Muscle of leg (tissue), 16 donors: ENCODE measurements at places on chromosomes 1 and 21. TPM values are rescaled to one million over a fixed set of nuclear protein-coding genes. Genes with fewer than 3 reads are reported as not detected.

Gene LIPI
- polyA plus RNA-seq: 0.13 TPM

DNA sequence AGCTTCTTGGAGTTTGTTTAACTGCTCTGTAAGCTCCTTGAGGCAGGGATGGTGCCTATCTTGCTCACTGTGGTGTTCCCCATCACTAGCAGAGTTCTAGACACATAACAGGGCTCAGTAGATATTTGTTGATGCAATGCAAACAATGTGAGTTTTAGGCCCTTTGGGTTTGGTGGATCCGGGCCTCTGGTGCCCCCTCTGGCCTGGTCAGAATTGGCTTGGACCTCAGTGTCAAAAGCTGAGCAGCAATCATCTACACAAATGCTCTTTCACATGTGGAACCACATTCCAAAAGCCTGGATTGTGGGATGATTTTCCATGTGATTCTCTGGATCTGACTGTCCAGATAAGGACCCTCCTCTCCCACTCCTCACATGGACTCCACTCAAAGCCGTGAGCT, 53.4 kb upstream of the BCAR3 start:
- no peak for DNase-seq

Gene NHLH2
- polyA plus RNA-seq: not detected

Gene SLC35E2B
- 34.8 TPM for polyA plus RNA-seq

Gene UBXN10
- polyA plus RNA-seq: 0.28 TPM

GRCh38 chr1:219209578-219209977, 35.9 kb downstream of the LYPLAL1 start:
- DNase-seq: no peak

DNA sequence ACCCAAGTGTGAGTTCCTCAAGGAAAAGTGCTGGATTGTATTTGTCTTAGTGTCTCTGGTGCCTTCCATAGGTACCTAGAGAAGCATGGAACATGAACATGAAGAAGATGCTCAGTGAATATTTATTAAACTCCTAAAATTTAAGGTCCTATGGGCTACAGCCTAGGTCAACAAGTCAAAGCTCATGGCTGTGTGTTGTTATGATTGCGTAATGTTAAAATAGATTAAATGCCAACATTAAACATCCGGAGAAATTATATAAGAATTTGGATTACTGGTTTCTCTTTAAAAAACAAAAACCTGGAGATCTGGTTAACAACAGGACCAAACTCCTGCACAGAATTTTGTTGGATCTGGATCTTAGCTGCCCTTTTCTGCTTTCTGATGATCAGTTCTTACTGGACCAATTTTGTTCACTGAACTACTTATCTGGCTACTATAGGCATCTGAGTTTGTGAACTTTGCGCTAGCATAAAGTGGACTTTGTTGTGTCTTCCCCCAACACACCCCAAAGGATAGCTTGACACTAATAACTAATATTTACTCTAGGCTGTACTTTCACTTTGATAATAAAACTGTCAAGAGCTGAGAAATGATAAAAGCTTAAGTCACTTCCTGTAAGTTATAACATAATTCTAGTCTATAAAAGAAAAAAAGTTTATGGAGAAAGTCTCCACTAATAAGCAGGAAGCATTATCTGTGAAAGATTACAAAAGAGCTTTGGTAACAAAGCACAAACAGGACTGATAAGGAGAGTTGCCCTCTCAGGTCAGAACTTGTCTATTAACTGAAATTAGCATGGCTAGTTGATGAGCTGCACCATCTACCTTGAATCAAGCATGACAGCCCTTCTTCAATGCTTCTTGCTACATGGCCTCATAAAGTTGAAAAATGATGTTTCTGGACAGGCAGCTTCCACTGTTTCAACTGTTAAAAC, 20.7 kb downstream of the F5 start:
- DNase-seq: no peak

Gene LCE1F
- polyA plus RNA-seq: not detected

DNA sequence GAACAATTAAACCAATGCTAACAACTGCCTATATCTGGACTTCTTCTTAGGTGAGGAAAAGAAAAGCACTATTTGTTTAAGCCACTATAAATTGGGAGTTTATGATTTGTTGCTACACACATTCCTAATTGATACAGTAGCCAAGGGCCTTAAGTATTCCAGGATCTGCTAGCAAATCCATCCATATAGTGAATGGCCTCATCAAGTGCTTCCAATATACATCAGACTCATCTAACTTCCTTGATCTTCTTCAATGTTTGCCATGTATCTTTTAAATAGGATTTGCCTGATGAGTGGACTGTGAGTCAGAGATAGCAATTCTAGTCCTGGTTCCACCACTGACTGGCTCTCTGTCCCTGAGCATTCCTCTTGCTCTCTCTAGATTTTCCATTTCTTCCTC, 430.2 kb downstream of the OMA1 start:
- no peak for DNase-seq

DNA sequence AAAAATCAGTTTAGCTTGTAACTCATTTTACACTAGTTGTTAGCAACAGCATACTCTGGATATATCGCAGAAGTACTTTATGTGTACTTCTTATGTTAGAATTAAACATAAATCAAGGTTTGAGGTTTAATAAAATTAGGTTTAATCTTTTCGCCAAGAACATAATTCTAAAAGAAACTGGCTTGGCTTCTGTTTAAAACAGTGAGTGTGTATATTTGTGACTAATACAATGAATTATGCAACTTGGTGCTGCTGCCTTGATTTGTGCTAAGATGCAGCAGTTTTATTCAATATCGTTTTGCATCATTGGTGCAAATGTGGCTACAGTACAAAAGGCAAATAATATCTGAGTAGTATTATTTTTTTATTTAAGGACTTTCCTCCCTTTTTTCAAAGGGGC, 44.8 kb downstream of the USP25 start:
- DNase-seq: no peak

Gene UBL4B
- polyA plus RNA-seq: not detected

Gene RGS4
- 0.85 TPM for polyA plus RNA-seq

DNA sequence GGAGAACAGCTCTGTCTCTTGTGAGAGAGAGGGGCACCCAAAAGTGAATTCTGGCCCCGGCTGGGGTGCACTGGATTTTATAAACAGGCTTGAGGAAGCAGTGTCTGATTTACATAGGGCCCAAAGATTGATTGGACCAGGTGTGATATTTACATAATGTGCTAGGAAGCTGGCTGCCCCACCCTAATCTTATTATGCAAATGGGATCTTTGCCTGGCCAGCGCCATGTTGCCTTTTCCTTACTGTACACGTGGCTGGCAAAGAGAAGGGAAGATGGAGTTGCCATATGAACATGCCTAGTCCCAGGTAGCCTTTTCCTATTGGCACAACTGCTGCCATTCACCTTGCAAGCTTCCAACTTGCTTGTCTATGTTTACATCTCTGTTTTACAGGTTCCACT, 29.0 kb upstream of the CFHR4 start:
- DNase-seq: no peak

- DNase-seq: peak; percentile 76
Observed at GRCh38 chr1:44802306-44803061, 2.3 kb downstream of the PLK3 start.

DNA sequence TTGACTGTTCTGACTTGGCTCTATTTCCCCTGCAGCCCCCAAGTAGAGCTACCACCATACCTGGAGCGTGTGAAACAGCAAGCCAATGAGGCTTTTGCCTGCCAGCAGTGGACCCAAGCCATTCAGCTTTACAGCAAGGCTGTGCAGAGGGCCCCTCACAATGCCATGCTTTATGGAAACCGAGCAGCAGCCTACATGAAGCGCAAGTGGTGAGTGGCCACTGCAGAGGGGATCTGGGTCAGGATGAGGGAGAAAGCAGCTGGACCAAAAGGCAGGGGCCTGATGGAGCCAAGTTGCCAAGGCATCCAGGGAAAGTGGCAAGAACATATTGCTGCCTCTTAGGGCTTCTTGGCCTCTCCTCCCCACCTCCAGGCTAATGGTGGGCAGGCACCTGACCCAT, 24.1 kb upstream of the TMEM222 start:
- DNase-seq: no peak

- peak; percentile 46 for DNase-seq
Observed at GRCh38 chr1:232629250-232630046, 485 bp downstream of the SIPA1L2 start.

Gene HNRNPCL1
- 0.13 TPM for polyA plus RNA-seq

GRCh38 chr1:110059133-110059863, 11.2 kb downstream of the ALX3 start:
- DNase-seq: no peak
